Suprapubic skin (tissue), 4 donors: ENCODE measurements at places on chromosomes 2 and 18. TPM values are rescaled to one million over a fixed set of nuclear protein-coding genes. Genes with fewer than 3 reads are reported as not detected.

Gene ANTXR1
- total RNA-seq, result 86.5 TPM

Gene B3GNT2
- 22.3 TPM for total RNA-seq

DNA sequence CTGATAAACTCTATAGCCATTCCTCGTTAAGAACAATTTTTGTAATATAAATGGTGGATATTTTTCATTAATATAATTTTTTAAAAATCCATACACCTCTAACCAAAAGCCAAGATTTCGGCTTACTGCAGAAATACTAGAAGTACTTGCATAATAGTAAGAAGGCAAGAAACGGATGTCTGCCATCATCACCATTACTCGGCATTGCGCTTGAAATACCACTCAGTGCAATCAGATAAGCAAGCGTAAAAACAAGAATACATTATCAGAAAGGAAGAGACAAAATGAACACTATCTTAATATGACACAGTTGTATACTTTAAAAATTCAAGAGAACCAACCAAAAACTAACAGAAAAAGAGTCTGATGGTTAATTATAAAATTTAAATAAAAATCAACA is 15.2 kb upstream of the BOLA3 start:
- no peak overlapping the region for H3K27ac ChIP-seq
- H3K4me1 ChIP-seq, result no peaks in the 10 kb centered on the region
- H3K4me3 ChIP-seq, result no peak overlapping the region
- no peak for DNase-seq

GRCh38 chr2:225468131-225468530 is 68.6 kb downstream of the NYAP2 start:
- no peak overlapping the region for H3K27ac ChIP-seq
- H3K36me3 ChIP-seq, result no peaks in the 10 kb centered on the region
- H3K4me3 ChIP-seq, result no peak overlapping the region
- no peaks in the 10 kb centered on the region for H3K27me3 ChIP-seq

DNA sequence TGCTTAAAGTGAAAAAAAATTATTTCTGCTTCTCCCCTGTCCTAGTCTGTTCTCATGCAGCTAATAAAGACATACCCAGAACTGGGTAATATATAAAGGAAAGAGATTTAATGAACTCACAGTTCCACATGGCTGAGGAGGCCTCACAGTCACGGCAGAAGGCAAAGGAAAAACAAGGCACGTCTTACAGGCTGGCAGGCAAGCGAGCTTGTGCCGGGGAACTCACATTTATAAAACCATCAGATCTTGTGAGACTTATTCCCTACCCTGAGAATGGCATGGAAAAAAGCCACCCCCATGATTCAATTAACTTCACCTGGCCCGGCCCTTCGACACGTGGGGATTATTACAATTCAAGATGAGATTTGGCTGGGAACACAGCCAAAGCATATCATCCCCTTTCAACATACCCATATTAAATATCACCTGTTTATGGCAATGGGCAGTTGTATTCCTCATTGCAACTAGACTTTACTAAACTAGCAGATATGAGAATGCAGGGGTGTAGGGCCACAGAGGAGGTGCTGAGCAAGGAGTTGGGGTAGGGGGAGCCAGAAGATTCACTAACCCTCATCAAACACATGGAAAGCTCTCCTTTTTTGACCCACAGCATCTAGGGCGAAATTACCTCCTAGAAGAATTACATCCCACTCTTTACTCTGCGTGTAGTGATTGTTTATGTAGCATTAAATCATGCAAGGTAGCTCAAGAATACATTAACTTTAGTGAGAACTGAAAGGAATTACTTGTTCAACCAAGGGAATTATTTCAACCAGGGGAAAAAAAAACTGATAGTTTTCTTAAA is 183.3 kb upstream of the DOK6 start:
- no peaks in the 10 kb centered on the region for H3K36me3 ChIP-seq
- H3K4me1 ChIP-seq, result no peaks in the 10 kb centered on the region
- H3K4me3 ChIP-seq, result no peak overlapping the region
- H3K27me3 ChIP-seq, result no peaks in the 10 kb centered on the region
